ENCODE measurements at places on chromosomes 3 and 15.
A peak's percentile ranks its signal among the peaks of the same experiment; 100 is the strongest.

- no peak for DNase-seq
These were observed 151.0 kb upstream of the THBS1 start for GRCh38 chr15:39429898-39430357.

DNA sequence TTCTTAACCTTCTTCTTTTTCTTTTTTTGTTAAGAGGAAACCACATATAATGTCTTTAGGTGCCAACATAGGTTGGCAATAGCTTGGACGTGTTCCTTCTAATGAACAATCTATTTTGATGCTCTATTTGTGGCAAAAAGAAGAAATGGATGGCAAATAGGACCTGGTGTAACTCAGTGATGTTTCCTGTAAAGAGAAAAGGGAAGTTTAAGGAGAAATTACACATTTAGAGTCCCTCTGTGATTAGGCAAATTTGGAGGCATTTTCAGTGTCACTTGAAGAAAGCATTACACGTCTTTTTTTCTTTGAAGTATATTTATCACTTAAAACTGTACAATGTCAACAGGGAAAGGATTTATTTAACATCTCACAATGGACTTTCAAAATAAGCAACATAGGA lies 327.1 kb downstream of the ZIC1 start:
- no peak for DNase-seq

GRCh38 chr3:128537091-128537703 lies 44.2 kb upstream of the GATA2 start:
- no peak for DNase-seq

GRCh38 chr3:71585887-71586809 lies 2.6 kb upstream of the FOXP1 start:
- DNase-seq = peak; percentile 68

DNA sequence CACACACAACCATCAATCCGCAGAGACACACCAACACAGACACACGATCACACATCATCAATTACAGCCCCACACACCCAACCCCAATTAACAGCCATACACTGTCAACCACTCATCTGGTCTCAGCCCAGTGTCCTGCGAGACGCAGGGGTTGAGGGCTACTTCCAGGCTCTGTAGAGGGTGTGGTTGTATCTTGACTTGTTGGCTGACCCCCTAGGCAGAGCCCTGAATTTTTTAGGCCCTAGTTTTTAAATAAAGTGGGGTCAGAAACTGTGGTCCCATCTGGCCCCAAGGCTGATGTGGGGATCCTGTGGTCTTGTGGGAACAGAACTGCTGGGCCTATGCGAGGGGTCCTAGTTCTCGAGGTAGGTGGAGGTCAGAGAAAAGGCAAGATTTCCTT lies 9.2 kb downstream of the VILL start:
- DNase-seq = no peak

DNA sequence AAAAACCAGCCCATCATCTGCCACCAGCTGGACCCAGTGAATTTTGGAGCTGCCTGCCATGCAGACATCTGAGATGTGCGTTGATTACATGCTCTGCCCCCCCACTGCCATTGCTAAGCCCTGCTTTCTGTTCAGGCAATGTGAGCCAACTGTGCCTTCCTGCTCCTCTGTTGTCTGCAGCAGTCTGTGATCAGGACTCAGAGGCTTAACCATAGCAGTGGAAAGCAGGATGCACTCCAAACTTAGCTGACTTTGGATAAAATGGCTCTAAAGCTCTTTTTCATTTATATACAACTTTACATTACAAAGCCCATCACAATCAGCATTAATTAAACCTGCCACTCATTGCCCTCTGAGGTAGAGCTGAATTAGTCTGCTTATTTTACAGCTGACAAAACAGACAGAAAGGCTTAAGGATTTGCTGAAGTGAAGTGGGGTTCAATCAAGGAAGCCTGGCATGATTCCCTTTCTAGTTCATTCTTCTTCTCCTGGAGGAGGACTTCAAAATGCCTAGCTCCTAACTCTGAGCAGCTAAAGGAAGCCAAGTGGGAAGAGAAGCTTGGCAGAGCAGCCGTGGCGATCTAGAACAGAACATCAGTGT lies 15.7 kb upstream of the RPS27L start:
- DNase-seq = no peak

GRCh38 chr3:192494174-192494573 lies 233.2 kb downstream of the FGF12 start:
- no peak for DNase-seq

- no peak for DNase-seq
These were observed 70.9 kb downstream of the CGGBP1 start for GRCh38 chr3:87987952-87988351.

- DNase-seq = no peak
These were observed 8.5 kb downstream of the BAHD1 start for GRCh38 chr15:40449275-40449674.

GRCh38 chr3:196207833-196208607 lies 3.2 kb downstream of the ZDHHC19 start:
- DNase-seq = peak; percentile 75

- DNase-seq = no peak
These were observed 406.0 kb upstream of the TMCO5A start for GRCh38 chr15:37528432-37528831.

GRCh38 chr3:108073764-108074431 lies 16.9 kb downstream of the CD47 start:
- DNase-seq = no peak

- peak; percentile 54 for DNase-seq
These were observed 4.6 kb downstream of the STIMATE start for GRCh38 chr3:52892625-52893311.

DNA sequence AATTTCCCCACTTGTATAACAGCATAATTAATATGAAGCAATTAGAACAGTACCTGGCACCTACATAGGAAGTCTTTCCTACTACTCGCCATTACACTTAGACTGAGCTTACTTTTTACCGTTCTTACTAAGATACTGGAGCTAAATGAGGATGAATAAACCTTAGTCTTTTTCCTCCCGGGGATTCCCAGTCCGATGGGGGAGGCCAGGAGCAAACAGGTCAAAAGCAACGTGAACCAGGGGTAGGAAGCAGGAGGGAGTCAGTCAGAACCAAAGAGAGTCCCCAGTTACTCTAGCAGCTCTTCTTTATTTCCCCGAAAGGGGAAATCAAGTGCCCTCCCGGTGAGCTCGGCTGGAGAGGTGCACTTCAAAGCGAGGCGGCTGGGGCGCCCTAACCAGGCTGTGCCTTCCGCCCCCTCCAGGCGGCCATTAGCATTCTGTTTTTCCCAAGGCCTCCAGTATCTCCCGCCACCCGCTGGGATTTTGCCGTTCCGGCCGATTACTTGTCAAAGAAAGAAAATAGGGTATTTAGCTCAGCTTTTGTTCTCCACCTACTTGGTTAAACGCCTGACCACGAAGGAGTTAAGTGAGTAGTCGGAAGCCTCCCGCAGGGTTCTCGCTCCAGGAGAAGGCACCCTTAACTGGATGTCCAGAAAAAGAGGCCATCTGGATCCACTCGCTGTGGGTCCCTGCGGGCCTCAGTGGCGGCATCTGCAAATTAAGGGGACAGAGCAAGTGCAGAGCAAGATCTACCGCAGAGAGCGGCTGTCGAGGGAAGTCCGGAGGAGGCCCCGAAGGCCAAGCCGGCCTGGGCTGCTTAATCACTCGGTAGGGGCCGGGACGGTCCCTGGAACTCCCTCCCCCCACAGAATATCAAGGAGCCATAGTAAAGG lies 6.3 kb upstream of the EOMES start:
- DNase-seq = no peak

DNA sequence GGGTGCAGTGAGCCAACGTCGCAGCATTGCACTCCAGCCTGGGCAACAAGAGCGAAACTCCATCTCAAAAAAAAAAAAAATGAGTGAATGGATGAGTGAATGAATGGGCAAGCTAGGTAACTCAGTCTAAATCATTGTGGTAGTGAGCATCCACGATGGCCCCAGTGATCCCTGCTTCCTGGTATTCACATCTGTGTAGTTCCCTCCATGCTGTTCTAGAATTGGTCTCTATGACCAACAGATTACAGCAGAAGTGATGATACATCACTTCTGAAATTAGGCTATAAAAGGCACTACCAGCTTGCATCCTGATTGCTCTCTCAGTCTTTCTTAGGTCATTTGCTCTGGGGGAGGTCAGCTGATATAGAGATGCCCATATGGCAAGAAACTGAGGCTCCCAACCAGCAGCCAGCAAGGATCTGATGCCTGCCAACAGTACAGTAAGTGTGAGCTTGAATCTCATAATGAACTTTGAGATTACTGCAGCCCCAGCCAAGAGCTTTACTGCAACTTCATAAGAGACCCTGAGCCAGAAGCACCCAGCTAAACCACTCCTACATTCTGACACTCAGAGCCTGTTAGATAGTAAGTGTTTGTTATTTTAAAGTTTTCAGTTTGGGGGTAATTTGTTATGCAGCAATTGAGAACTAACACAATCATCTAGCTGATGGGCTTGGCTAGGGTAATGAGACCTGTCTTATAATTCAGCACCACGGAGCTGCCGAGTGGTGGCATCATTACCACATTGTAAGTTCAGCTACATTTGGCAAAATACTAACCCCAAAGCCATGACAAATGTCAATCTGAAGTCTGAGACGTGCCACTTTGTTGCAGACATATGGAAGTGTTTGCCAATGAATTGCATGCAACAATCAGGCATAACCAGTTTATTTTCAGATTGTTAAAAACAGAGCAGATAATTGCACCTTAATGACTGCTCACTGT lies 53.0 kb downstream of the KLHL6 start:
- DNase-seq = no peak

DNA sequence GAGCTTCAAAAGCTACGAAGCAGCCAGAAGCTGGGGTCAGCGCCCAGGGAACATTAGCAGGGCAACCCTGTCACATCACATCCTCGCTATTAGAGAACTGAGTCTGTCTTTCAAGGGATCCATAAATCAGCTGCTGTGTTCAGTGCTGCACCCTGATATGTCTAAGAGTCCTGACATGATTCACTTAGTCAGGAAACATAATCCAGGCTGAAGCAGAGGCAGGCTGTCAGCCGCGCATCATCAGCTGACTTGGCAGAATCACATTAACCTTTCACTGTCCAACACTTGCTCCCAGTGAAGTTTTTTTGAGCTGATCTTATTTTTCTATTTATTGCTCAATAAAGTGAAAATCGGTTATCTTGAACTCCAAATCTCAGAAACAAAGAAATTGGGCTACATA lies 23.5 kb downstream of the MYH15 start:
- DNase-seq = no peak

DNA sequence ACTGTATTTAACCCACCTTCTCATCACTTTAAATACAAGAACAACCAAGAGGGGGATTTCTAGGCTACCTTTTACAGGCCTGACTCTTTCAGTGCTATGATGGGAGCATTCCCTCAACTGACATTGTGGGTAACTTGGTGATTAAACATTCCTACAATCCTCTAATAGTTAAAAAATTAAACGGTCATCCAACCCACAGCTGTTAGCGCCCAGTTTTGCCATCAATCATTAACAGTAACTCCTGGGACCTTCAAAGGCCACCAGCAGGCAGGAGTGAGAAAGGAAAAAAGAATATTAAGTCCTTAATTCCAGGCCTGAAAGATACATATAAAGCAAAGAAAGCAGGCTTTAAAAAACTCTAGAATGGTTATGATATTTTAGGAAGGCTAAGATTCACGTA lies 512.1 kb downstream of the MAGI1 start:
- no peak for DNase-seq

- peak; percentile 62 for DNase-seq
These were observed 85.2 kb downstream of the KBTBD8 start for GRCh38 chr3:67083277-67083676.

GRCh38 chr3:35521196-35521595 lies 118.1 kb upstream of the ARPP21 start:
- DNase-seq = no peak

- no peak for DNase-seq
These were observed 284 bp upstream of the TSC22D2 start for GRCh38 chr3:150407808-150408220.

DNA sequence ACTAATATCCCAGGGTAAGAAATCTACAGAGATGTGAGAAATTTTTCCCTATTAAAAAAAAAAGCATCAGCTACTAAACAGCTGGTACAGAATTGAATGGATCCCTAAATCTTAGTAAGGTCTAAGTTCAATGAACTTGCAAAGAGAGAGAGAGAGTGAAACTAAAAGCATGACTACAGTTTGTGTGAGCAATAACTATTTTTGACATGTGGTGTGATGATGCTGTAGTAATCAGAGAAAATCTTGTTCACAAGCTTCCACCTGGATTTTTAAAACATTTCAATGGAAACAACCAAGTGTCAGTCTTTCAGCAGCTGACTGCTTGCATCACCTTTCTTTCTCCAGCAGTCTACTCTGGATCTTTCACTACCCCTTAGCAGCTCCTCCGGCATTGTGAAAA lies 45.2 kb upstream of the ABI3BP start:
- DNase-seq = no peak

DNA sequence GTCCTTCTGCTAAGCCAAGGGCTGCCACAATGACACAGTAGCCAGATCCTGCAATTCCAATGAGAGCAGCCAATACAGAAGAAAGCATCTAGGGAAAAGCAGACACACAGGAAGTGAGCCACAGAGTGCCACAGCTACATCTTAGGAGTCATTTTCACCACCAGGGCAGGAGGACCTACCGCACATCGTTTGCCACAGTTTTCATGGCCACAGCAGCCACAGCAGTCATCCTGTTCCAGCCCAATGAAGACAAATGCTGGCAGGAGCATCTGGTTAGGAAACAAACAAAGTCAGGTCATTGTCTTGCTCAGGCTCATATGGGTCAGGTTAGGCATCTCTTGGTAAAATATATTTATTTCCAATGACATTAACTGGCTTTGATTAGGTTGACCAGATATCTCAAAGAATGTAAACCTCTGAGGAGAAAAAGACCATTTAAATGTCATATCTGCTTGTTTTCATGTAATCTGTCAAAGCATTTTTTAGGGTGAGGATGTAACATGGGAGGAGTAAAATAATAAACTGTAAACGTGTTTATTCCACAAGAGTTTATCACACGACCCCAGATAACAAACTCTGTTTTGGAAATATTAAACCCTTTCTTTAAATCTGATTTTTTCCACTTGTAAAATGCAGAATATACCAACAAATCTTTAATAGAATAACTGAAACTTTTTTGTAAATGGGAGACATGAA lies 1.8 kb downstream of the TM4SF1 start:
- DNase-seq = no peak

DNA sequence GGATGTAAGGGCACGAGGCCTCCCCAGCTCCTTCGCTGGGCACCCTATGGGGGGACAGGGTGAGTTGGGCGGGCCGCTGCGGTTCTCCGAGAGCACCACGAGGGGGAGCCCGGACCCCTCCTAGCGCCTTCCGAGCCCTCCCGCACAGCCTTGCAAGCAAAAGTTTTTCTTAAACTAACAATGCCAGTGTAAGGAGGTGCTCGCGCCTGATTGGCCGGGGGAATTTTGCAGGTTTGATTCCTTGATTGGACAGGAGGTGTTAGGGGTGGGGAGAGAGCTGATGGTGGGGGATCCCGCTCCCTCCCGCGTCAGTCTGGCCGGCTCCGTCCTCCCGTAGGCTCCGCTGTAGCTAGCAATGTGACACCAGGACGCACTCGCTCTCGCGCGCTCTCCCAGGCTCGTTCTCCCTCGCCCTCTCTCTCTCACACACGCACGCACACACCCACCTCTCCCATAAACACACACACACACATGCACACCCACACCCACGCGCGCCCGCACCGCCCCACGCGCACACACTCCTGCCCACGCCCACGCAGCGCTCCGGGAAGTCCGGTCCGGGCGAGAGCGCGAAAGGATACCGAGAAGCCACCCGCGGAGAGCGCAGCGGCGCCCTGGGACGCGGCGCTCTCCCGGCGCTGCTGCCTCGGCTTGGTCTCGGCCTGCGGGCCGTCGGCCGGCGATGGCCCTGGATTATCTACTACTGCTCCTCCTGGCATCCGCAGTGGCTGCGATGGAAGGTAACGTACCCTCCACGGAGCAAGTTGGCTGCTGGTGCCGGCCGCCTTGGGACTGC lies at the start of gene EPHB1:
Gene EPHB1 (plus strand): TSS at position 311 of the 796 bp plus-strand sequence.
- DNase-seq = peak; percentile 49

- no peak for DNase-seq
These were observed 566.4 kb upstream of the SGO1 start for GRCh38 chr3:20752416-20752815.

Data from CD4-positive, alpha-beta T cell treated with Interleukin-10 for 1 hour (primary cell).